ENCODE measurements at places on chromosomes 3 and 15. TPM values are rescaled to one million over a fixed set of nuclear protein-coding genes. Genes with fewer than 3 reads are reported as not detected.

Gene ARPIN
- not detected for total RNA-seq

Gene CIB2
- total RNA-seq = 1.8 TPM

Gene TRIM42
- not detected for total RNA-seq

Gene PRKAR2A
- 45.2 TPM for total RNA-seq

Gene CYP8B1
- total RNA-seq = not detected

Gene SNUPN
- total RNA-seq = 34.1 TPM

GRCh38 chr15:40043927-40044716 lies 5.1 kb upstream of the SRP14 start:
- DNase-seq = no peak

DNA sequence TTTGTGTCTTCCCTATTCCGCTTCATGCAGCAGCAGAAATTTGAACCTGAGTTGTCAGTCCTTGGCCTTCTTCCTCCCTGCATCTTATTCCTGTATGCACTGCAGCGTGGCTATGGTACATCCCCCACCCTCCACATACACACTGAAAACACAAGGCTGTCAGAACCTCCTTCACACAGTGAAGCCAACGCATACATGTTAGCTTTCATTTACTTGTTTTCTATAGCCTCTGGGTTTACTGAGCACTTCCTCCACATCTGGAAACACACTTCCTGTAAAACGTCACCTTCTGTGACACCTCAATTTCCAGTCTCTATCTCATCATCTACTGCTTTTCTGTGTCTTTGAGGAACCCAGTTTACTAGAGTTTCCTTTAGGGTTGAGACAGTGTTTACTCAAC lies 47.0 kb downstream of the SUSD5 start:
- no peak for DNase-seq

DNA sequence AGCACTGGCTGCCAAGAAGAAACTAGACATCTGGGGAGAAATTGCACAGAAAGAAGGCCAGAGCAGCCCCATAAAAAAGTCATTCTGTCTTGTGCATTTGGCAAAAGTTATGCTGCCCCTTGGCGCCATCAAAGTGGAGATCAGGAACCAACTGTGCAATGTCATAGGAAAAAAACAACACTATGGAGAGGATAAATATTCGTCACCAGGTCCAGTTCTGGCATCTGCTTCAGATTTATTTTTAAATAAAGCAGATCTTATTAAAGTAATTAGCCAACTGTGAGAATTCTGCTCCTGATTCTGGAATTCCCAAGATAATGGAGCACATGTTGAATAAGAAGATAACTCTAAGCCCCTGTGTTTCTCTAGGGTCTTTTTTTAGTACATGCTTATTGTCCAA lies 500.0 kb upstream of the IL12A start:
- no peak for DNase-seq

- no peak for DNase-seq
These were observed 364.3 kb upstream of the ADAMTS9 start for GRCh38 chr3:65052101-65052500.

DNA sequence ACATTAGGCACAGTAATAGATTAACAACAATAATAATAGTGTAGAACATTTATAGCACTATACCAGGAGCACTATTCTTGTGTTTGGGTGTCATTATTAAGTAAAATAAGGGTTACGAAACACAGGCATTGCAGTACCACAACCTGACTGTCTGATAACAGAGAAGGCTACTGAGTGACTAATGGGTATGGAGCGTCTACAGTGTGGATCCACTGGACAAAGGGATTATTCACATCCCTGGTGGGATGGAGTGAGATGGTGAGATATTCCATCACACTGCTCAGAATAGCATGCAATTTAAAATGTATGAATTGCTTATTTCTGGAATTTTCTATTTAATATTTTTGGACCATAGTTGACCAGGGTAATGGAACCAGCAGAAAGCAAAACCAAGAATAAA lies 18.2 kb downstream of the MINDY4B start:
- no peak for DNase-seq

DNA sequence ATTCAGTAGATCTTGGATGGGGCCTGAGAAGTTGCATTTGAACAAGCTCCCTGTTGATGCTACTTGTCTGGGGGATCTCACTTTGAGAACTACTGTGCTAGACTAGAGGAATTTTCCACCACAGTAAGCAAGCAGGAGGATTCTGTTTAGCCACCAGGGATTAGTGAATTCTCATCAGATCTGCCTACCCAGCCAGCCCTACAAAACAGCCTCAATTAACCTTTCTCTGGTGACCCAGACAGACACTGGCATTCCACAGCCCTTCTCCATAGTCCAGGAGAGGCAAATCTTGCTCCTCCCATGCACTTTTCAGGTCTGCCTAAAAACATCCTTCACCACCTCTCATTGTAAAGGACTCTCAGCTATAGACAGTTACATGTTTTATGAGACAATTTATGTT lies 16.7 kb upstream of the MYH15 start:
- DNase-seq = no peak

DNA sequence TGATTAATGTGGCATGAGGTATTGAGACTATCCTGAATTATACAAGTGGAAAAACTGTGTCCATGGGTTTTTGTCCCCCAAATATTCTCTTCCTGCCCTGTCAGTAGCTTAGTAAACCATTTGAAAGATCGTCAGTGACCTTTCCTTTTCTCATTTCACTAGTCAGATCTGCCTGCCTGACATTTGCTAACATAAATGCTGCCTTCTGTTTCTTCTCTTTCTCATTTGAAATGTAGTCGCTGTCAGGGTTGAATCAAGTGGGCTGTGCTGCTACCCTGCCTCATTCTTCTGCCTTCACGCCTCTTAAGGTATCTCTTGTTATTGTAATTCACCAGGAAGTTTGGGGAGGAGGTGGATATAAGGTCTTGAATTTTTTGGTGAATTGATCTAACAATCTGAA lies 67.5 kb downstream of the LRCH3 start:
- no peak for DNase-seq

DNA sequence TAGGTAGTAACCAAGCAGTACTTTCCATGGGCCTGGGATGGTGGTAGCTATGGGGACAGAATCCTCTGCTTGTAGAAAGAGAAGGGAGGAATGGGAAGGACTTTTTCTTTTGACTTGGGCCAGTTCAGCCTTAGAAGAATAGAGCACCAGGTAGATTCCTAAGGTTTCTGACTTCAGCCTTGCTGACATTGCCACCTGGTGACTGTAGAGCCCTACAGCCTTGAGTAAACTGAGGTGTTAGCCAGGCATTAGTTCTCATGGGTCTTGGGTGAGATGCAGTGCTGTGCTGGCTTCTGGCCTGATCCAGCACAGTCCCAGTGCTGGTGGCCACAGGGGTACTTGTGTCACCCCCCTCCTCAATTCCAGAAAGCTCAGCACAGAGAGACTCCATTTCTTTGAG lies 171.1 kb downstream of the ZBBX start:
- no peak for DNase-seq

DNA sequence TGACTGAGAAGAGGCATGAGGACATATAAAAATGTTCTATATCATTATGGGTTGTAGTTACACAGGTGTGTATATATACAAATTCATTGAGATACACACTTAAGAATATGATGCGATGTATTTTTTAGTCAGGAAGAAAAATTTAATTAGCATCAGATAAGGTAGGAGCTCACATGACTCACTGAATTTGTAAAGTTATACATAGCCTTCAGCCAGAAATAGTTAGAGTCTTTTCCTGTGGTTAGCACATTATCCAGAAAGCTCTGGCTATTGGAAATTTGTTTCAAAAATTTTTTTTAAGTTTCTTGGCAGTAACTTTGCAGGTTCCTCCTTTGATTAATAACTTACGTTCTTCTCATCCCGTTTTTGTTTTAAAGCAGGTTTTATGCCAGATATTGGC lies 88.6 kb downstream of the STT3B start:
- no peak for DNase-seq

DNA sequence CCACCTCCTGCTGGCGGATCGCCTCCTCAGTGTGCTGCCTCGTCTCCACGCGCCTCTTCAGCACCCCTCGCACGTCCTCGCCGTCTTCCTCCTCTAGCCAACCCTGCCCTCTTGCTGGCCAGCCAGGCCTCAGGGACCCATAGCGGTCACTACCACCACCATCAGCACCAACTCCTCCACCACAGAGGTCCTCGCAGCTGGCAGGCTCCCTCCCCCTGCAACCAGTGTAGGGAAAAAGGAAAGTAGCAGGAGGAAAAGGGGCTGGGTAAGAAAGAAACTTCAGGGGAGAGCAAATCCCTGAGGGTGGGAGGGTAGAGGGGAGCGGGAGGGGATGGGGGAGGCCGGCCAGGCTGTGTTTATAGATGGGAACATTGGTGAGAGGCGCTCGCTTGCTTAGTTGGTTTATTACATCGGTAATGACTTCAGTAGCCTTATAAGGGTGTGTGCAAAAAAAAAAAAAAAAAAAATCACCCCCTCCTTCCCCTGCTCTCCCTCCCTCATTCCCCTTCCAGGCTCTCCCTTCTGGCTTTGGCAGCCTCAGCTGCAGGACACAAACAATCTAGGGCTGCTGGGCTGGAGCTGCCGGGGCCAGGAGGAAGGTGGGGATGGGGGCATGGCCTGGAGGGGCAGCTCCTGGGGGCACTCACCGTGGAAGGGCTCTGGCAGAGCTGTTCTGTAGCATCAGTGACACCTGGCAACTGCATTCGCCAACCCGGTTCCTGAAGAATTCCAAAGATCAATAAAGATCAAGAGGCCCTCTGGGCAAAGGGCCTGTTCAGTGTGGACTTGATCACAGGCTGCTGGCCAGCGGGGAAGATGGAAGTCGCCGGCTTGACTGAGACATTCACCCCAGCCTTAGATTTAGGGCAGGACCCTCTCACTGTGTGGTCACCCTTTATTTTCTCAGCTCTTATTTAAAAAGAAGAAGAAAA lies 116.2 kb upstream of the HACD2 start:
- no peak for DNase-seq

DNA sequence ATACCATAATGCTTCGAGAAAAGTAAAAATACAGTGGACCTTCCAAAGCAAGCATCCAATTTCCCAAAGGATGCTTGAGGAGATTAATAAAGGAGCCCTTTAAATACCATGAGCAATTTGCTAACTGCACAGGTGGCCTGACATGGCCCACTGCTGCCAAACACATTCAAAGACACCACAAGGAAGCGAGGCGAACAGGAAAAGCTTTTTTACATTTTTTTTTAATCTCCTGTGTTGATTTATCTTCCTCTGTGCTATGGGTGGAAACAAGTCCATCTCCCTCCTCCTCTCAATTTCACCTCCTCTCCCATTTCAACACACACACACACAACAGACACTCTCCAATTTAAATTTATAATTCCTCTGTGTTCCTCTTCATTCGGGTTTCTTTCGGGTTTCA lies 243.4 kb downstream of the IGSF11 start:
- no peak for DNase-seq

DNA sequence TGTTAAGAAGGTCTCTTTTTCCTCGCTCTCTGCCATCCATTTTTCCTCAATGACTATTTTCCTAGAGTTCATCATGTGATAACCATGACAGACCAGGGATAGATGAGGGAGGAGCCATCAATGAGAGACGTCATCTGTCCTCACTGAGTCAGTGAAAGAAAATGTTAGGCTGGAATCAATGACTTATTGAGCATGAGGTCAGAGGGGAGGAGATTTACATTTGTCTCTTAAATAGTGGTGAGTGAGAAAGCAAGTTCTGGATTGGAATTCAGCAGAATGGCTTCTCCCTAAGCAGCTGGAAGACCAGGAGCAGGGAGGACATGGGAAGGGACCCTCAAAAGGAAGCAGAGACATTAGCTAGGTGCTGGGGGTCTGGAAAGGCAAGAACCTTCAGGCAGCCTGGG lies 28.2 kb upstream of the USP3 start:
- no peak for DNase-seq

DNA sequence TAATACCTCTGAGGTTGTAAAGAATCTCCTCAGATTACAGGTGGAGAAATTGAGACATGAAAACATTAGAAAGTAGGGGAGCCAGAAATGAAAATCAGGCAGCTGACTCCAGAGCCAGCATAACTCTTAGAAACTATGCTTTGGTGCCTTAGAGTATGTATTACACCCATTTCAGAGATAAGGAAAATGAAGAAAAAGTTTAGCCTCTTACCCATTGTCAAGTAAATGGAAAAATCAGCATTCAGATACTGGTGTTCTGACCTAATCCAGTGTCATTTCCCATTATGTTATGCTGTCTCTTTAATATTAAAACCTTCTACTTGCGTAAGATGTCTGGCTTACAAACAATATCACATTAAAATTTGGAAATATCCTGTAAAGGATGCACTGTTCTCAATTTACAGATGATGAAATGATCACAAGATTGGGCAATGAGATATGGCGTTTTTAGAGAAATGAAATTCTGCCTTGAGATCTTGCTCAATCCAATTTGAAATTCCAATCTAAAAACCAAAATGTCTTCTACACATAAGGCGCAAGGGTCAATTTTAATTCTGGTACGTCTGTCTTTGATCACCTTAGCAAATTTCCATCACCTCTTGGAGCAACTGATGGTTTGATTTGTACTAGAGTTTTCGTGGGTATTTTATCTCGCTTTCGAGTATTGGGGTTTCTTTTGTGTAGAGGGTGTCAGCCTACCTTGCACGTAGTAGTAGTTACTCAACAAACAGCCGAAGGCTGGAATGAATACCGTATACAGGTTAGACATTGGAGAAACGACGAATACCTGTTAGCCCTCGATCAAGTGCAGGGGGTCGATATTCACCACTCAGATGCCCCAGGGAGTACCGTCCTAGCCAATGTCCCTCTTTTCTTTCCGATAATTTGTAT lies 902 bp upstream of the ZCWPW2 start:
- no peak for DNase-seq

DNA sequence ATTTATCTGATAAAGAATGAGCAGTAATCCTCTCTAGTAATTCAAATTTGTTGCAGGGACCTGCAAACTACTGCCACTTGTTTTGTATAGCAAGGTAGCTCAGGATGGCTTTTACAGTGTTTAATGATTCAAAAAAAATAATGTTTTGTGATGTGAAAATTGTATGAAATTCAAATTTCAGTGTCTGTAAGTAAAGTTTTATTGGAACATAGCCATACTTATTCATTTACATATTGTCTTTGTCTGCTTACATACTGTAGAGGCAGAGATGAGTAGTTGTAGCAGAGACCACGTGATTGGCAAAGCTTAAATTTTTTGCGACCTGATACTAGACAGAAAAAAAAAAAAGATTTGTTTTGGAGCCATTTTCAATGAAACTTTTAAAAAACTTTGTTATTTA lies 6.5 kb upstream of the UTS2B start:
- no peak for DNase-seq
